HCT116 (cell line): ENCODE measurements at places on chromosomes 2 and 18.

DNA sequence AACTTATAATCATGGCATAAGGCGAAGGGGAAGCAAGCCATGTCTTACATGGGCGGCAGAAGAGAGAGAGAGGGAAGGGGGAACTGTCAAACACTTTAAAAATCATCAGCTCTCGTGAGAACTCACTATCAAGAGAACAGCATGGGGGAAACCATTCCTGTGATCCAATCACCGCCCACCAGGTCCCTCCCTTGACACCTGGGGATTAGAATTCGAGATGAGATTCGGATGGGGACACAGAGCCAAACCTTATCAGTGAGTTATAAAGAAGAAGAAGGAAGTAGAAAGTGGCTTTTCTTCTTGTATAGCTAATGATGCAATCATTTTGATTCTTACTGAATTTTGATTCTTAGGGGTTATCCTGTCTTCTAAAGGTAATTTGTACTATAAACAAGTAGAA lies 51.4 kb downstream of the SMCHD1 start:
- no peak for DNase-seq

DNA sequence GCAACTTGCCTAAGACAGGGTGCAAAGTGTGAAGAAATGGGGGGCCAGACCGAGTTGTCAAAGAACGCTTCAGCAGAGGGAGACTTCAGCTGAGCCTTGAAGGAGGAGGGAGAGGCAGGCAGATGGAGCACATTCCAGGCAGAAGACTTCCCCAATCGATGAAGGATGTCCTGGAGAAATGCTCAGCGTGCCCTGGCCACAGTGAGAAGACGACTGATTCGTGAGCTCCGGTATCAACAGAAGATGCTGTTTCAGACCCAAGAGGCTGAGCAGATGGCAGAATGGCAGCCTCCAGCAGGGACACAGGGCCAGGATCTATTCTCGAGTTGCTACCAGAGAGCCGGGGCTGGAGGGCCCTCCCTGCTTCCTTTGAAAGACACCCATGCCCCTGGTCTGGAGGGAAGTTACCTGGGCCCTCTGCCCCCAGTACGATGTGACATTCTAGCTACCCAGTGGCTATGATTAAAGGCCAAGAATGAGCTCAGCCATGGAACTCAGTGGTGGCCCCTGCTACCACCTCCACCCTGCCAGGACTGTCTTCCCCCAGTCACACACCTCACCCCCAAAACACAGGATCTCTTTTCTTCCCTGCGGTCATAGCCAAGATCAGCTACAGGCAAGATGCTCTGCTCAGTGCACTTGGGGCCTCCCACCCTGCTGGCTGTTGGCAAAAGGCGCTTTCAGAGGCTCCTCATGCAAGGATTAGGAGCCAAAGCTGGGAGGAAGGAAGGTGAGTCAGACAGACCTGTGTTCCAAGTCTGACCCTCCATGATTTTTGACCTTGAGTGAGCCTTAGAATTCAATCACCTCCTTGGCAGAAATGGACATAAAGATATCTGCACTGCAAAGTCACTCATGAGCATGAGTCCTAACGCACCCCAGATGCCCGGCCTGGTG lies 84.3 kb downstream of the TFCP2L1 start:
- no peak for DNase-seq

- no peak for DNase-seq
Measured at GRCh38 chr18:77055429-77056300, 76.9 kb downstream of the MBP start.

DNA sequence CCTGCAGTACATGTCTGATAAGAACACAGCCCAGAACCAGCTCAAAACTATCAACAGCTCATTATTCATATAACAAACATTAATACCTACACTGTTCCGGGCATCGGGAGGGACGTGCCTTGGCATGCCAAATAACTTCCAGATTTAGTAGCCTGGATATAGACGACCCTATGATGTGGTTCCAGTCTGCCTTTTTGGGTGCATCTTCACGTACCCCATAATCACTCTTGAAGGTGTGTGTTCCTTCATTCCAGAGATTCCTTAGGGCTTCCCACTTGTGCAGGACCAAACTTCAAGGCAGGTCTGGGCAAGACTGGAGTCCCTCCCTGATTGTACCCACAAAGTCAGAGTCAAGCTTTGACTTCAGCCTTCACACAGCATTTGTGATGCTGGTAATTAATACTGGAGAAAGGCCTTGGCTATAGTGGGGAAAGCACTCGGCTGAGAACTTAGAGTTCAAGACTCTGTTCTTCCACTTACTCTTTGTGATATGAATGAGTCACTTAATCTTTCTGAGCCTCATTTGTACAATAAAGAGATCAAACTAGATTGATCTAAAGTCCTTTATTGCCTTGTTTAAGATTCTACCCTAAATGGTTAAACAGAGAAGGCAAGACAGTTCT lies 27.7 kb upstream of the SPATS2L start:
- DNase-seq = no peak

GRCh38 chr2:172928756-172929155 lies 146.9 kb upstream of the MAP3K20 start:
- DNase-seq = no peak

DNA sequence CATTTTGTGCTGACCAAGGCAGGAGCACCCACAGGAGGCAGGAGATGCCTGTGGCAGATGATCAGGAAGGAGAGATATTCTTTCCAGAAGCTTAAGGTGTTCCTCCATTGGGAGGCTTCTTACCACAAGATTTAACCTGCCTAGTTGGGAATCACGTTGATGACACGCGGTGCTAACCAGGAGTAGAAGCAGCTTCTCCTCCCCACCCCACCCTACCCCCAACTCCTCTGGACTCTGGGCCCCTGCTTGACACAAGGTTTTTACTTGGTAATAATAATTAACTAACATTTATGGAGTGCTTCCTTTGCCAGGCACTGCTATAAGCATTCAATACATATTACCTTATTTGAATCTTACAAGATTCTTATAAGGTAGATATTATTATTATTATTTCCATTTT lies 62.5 kb upstream of the PAPOLG start:
- no peak for DNase-seq

- no peak for DNase-seq
Measured at GRCh38 chr2:43292297-43292696, 65.9 kb upstream of the ZFP36L2 start.

DNA sequence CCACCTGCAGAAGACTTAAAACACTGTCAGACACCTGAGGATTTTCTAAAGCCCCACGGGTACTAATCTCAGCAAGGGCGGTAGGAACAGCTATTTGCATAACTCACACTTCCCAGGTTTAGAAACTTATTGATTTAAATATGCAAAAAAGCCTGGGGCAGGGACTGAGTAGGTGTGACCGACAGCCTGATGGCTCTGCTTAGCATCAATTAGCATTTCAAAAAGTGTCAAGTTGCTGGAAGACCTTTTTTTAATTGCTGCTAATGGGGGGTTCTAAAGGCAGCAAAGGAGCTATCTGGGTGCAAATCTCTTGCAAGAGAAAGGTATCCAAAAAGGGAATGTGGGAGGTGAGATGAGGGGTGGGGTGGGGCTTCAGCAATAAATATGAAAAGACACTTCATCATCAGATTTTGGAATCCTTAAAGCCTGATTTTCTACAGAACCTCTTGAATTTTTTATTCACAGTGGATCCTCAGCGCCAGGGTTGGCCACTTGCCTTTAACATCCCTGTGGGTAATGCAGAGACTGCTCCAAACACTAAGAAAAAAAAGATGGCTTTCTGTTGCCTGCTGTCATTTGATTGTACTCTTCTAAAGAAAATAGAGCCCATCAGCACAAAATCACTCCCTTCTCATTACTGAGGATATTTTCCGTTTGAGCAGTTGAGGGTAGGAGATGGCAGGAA lies 121.1 kb upstream of the RMP24 start:
- no peak for DNase-seq

GRCh38 chr2:241892299-241893137 lies 23.0 kb downstream of the RTP5 start:
- DNase-seq = no peak

- no peak for DNase-seq
Measured at GRCh38 chr18:60064271-60064670, 164.5 kb downstream of the PMAIP1 start.

DNA sequence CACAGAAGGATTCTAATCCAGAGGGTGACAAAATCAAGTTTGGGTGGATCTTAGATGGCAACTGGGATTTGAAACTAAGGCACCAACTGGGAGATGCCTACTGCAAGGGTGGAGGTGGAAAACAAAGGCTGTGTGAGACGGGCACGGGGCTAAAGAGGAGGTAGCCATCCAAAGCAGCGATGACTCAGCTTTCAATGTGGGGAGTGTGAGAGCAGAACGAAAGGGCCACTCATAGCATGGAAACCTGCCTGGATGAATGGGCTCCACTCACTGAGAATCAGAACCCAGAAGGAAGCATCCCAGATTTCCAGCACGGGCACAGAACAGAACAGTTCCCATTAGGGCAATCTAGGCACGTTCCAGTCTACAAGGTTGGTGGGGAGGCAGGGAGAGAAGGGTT lies 159.5 kb downstream of the COL4A4 start:
- DNase-seq = no peak

GRCh38 chr2:8889978-8890377 lies 52.6 kb upstream of the KIDINS220 start:
- DNase-seq = no peak

DNA sequence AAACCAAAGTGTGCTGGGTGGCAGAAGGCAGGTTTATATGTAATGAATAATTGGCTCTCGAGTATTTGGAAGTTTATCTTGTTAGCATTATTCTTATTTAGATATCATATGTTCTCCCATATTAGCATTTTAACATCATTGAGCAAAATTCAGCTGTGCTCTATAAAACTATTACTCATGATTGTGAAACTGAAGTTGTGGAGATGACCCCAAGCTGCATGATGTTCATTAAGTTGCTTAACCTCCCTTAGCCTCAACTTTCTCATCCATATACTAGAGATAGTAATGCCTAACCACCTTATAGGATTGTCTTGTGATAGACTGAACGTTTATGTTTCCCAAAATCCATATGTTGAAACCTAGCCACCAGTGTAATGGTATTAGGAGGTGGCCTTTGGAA lies 346.3 kb downstream of the SATB2 start:
- no peak for DNase-seq

DNA sequence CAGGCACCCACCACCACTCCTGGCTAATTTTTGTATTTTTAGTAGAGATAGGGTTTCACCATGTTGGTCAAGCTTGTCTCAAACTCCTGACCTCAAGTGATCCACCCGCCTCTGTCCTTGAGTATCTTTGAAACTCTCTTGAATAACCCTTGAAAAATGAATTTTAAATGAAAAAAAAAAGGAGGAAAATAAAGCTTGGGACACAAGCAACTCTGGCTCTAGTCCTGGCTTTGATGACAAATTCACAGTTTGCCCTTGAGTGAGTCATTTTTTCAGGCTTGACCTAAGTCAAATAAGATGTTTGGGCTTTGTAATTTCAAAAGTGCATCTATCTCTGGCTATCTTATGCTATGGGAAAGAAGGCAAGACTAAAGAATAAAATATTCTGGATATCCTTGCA lies 79.0 kb upstream of the TRIB2 start:
- DNase-seq = no peak

GRCh38 chr2:118918017-118918416 lies 24.0 kb upstream of the MARCO start:
- DNase-seq = no peak

- DNase-seq = no peak
Measured at GRCh38 chr2:188970211-188970610, 4.0 kb upstream of the COL3A1 start.

DNA sequence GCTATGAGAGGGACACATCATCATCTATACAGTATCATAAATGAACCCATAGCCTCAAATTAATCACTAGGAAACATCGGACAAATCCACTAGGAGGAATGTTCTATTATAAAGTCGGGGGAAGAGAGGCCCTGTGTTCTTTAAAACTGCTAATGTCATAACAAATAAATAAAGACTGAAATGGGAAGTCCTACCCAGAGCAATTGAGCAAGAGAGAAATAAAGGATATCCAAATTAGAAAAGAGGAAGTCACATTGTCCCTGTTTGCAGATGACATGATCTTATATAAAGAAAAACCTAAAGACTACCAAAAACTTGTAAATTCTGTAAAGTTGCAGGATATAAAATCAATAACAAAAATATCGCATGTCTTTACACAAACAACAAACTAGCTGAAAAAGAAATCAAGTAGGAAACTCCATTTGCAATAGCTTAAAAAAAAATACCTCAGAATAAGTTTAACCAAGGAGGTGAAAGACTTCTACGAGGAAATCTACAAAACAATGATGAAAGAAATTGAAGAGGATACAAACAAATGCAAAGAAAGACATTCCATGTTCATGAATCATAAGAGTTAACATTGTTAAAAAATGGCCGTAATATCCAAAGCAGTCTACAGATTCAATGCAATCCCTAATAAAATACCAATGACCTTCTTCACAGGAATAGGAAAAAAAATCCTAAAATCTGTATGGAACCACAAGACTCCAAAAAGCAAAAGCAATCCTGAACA lies 30.6 kb downstream of the RTN4 start:
- no peak for DNase-seq

DNA sequence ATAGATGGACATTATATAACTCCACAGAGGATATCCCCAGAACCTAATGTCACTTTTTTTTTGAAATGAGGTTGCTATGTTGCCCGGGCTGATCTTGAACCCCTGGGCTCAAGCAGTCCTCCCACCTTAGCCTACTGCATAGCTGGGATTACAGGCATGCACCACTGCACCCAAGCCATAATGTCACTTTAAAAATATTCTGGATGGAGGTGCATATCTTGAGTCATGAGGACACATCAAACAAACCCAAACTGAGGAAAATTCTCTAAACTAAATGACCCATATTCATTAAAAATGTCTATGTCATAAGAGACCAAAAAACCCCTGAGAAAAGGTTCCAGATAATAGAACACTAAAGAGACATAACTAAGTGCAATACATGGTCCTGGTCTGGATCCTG lies 36.3 kb downstream of the OSGEPL1 start:
- no peak for DNase-seq

- no peak for DNase-seq
Measured at GRCh38 chr2:28209261-28209691, 183.4 kb upstream of the FOSL2 start.

DNA sequence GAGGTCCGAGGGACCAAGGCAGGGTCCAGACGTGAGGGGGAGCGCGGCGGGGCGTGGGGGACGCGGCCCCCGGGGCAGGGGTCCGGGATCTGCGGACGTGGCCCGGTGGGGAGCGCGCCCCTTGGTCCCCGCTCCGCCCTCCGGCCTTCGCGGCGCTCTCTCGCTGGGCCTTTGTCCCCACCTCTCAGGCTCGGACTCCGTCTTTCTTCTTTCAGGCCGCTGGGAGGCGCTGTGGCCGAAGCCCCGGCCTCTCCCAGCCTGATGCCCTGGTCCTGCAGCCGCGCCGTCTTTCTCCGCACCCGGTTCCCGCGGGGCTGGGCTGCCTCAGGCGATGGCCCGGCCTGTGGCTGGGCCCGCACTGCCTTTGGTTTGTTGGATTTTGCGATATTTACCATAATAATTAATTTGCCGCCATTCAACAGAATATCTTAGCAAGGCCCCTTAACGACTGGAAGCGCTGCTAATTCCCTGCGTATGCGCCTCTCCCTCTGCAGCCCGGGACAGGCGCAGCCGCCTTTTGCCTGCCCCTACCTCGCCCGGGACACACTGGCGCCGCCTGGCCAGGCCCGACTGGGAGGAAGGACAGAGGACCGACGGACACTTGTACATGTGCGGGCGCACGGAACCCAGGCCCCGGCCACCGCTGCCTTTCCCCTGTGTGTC lies 10.8 kb downstream of the SIX3 start:
- peak; percentile 31 for DNase-seq
